ENCODE measurements at places on chromosomes 3 and 15. TPM values are rescaled to one million over a fixed set of nuclear protein-coding genes. Genes with fewer than 3 reads are reported as not detected.
A peak's percentile ranks its signal among the peaks of the same experiment; 100 is the strongest.

The WDR72 gene
- not detected for total RNA-seq

DNA sequence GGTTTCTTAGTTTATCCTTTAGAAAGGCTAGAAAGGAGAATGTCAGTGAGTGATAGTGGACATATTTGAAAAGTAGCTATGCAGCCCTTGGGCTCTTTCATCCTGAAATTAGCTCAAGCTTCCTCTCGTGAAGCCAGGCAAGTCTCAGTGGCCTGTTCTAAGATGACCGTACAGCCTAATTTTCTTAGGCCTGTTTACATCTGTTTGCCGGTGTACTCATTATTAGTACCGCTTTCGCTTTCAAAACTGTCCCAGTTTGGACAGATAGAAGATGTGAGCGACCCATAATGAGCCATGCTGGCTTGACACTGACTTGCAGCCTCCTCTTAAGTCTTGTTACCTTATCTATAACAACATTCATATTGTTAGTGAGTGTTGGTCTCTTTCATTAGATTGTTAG is 5.7 kb upstream of the ARL14 start:
- DNase-seq, result no peak
- peaks cover 2% of the 10 kb centered on the region for H3K4me1 ChIP-seq
- H3K36me3 ChIP-seq, result no peaks in the 10 kb centered on the region
- no peak overlapping the region for H3K4me3 ChIP-seq
- peaks cover 7% of the 10 kb centered on the region for H3K27me3 ChIP-seq
- H3K27ac ChIP-seq, result no peak overlapping the region

DNA sequence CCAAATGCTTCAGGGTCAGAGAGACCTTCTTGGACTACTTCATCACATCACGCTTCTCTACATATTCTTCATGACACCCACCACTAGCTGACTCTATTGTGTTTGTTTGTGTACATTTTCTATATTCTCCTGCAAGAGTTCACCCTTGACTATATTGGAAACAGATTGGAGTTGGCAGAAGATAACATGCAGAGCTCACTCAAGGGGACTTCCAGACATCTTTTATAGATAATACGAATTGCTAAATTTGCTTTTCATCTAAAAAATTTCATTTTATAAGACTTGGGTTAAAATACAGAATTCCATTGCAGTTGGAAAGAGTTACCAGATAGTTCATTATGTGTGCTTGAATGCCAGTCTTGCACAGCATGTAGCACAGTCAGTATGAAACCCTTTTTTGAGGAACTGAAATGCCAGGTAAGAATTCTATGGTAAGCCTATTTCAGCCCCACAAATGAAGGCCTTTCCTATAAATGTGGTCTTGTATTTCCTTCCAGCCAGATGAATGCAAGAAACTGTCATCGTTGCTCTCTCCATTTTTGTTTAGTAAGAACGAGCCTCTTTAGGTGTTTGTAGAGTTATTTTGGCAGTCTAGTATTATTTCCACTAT is 177.6 kb downstream of the GHSR start:
- H3K27me3 ChIP-seq, result no peaks in the 10 kb centered on the region
- H3K27ac ChIP-seq, result no peak overlapping the region
- no peak for DNase-seq
- H3K4me3 ChIP-seq, result no peak overlapping the region

- no peak overlapping the region for H3K4me3 ChIP-seq
- no peaks in the 10 kb centered on the region for H3K36me3 ChIP-seq
- no peak overlapping the region for H3K27ac ChIP-seq
These were observed 184.9 kb downstream of the ATG7 start for GRCh38 chr3:11457135-11457534.

DNA sequence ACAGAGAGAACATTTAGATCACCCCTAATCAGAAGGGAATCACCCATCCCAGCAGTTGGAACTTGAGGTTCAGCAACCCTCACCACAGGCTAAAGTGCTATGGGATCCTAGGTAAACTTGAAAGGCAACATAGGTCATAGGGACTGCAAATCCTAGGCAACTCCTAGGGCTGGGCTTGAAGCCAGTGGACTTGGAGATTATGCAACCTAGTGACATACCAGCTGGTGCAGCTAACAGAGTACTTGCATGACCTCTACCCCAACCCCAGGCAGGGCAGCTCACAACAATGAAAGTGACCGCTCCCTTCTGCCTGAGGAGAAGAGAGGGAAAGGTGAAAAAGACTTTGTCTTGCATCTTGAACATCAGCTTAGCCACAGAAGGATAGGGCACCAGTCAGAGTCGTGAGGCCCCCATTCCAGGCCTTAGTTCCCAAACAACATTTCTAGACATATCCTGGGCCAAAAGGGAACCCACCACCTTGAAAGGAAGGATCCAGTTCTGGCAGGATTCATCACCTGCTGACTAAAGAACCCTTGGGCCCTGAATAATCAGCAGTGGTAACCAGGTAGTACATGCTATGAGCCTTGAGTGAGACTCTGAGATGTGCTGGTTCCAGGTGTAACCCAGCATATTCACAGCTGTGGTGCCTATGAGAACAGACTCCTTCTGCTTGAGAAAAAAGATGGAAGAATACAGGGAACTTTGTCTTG is 37.6 kb upstream of the FBN1 start:
- peaks cover under 1% of the 10 kb centered on the region for H3K27me3 ChIP-seq
- H3K4me3 ChIP-seq, result no peak overlapping the region
- no peaks in the 10 kb centered on the region for H3K36me3 ChIP-seq
- H3K27ac ChIP-seq, result no peak overlapping the region
- no peaks in the 10 kb centered on the region for H3K4me1 ChIP-seq

DNA sequence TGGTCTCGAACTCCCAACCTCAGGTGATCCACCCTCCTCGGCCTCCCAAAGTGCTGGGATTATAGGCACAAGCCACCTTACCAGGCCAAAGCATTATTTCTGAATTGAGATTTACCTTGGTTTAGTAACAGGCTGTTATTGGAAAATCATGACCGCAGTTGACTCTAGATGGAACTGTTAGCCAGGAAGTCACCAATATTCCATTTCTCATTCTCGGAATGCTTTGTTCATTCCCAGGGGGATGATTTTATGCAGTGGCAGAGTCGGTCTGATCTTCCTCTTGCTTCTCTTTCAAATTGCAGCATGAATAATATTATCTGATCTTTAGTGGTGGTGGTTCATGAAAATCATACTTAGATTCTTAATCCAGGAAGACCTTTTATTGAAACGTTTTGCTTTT is 195.5 kb upstream of the MBNL1 start:
- no peak for DNase-seq
- H3K4me1 ChIP-seq, result peaks cover 5% of the 10 kb centered on the region
- H3K27ac ChIP-seq, result no peak overlapping the region
- no peak overlapping the region for H3K4me3 ChIP-seq

DNA sequence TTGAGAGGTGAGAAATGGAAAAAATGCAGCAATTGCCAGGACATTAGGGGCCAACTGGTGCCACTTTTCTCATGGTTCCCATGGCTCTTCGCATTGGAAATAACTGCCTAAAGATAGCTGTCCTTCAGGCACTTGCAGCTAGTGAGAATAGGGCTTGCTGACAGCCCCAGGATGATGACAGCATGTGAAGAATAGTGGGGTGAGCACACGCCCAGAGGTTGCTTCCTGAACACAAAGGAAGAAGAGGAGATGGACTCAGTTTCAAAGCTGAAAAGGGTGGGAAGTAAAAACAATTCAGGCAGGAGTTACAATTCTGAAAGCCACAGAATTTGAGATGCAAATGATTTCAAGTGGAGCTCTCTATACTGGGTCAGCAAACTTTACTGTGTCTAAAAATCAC is 45.6 kb downstream of the TNFAIP8L3 start:
- no peak overlapping the region for H3K4me3 ChIP-seq
- no peak overlapping the region for H3K27ac ChIP-seq
- peaks cover 16% of the 10 kb centered on the region for H3K27me3 ChIP-seq
- H3K36me3 ChIP-seq, result no peaks in the 10 kb centered on the region

DNA sequence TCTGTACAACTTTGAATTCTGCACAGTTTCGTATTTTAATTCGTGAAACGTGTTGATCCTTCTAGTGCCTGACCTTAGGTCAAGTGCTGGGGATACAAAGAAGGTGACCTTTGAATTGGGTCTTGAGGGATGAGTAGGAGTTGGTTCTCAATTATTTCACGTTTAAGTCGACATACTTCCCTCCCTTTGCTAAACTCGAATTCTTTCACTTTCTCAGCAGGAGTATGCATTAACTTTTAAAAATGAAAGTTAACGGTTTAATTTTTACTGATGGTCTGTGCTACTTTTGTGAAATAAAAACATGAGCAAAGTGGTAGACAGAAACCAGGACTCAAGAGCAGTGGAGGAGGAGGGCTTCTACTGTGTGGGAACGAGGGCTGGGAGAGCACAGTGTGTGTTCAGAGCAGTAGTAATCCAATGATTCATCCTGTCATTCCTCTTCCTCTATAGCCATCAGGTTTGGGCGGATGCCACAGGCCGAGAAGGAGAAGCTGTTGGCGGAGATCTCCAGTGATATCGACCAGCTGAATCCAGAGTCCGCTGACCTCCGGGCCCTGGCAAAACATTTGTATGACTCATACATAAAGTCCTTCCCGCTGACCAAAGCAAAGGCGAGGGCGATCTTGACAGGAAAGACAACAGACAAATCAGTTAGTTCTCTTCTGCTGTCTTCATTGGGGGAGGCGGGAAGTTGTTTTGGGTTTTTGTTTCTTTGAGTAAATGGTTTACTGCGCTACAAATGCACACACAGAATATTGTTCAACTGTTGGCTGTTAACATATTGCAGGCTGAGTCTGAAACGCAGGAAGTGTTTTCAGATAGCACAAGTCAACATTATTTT is 78.6 kb upstream of the TSEN2 start:
- H3K4me3 ChIP-seq, result no peak overlapping the region
- H3K27me3 ChIP-seq, result peaks cover 2% of the 10 kb centered on the region
- H3K27ac ChIP-seq, result no peak overlapping the region
- peaks cover 21% of the 10 kb centered on the region for H3K4me1 ChIP-seq

DNA sequence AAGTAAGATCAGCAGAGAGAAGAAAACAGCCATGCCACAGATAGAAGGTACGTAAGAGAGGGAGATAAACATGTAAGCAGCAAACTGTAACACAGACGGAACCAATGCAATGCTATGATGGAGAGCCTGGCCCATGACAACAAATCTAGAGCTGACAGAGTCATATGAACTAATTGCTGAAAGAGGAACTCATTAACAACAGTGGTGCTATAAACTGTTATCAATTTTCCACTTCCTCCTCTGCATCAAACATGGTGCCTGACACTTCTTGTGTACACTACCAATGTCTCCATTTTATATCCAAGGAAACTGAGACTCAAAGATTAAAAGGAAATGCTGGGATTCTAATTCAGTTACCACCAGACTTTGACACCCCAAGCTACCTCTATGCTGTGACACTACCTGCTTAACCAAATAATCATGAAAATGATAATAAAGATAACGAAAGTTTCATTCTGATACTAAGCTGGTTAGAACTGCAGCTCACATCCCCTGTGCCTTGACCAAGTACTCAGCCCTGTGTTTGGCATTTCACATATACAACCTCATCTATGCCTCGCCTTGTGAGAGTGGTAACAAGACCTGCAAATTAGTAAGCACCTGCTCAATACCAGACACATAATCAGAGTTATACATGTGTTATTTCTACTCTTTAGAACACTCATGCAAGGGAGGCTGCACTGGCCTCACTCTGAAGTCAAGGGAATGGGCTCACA is 79.3 kb downstream of the ANO10 start:
- no peak for DNase-seq
- no peak overlapping the region for H3K4me3 ChIP-seq
- H3K27ac ChIP-seq, result no peak overlapping the region
- H3K27me3 ChIP-seq, result peaks cover 4% of the 10 kb centered on the region

DNA sequence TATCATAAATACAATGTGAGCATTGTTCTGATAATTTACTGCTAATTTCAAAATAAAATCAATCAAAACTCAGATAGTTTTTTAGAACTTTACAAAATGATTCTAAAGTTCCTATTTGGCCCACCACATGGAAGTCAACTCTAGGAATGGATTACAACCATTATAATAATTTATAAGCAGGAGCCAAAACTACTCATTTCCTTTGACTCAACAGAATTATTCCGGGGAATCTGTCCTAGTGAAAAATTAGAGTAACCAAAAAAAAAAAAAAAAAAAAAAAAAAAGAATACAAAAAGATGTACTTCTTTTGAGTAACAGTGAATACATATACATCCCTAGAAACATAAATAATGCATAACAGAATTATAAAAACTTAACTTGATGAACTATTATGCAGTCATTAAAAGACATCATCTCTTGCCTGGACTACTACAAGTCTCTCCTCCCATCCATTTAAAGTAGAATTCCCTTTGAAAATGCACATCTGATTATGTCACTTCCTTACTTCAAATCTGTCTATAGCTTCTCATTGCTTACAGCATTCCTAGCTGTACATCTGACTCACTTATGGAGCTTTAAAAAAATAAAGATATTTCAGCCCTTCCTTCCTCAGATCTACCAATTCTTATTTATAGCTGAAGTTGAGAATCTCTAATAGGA is 43.4 kb downstream of the HDGFL3 start:
- DNase-seq, result no peak
- H3K27ac ChIP-seq, result peak overlapping the region; percentile 63
- peak overlapping the region; percentile 28 for H3K4me3 ChIP-seq
- H3K27me3 ChIP-seq, result peaks cover 19% of the 10 kb centered on the region
- peaks cover 20% of the 10 kb centered on the region for H3K36me3 ChIP-seq
- H3K4me1 ChIP-seq, result peaks cover 20% of the 10 kb centered on the region

DNA sequence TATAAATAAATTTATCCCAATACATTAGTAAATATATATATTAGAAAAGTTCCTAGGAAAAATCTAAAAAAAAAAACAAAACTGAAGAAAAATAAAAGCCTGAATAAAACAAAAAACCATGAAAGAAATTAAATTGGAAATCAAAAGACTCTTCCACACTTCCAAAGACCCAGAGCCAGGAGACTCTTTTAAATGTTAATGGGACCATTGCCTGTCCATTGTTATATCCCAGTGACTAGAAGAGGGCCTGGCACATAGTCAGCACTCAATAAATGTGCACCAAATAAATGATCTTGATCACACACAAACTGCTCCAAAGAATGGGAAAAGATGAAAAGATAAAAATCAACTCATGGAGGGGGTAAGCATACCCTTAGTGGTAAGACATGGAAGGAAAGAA is 51.3 kb upstream of the CLDN18 start:
- no peak overlapping the region for H3K4me3 ChIP-seq
- H3K36me3 ChIP-seq, result no peaks in the 10 kb centered on the region
- H3K4me1 ChIP-seq, result no peaks in the 10 kb centered on the region

- H3K27ac ChIP-seq, result no peak overlapping the region
- no peak for DNase-seq
- H3K27me3 ChIP-seq, result no peaks in the 10 kb centered on the region
- no peaks in the 10 kb centered on the region for H3K36me3 ChIP-seq
- H3K4me1 ChIP-seq, result peaks cover 2% of the 10 kb centered on the region
These were observed 249.1 kb downstream of the OTOL1 start for GRCh38 chr3:161745741-161746140.

DNA sequence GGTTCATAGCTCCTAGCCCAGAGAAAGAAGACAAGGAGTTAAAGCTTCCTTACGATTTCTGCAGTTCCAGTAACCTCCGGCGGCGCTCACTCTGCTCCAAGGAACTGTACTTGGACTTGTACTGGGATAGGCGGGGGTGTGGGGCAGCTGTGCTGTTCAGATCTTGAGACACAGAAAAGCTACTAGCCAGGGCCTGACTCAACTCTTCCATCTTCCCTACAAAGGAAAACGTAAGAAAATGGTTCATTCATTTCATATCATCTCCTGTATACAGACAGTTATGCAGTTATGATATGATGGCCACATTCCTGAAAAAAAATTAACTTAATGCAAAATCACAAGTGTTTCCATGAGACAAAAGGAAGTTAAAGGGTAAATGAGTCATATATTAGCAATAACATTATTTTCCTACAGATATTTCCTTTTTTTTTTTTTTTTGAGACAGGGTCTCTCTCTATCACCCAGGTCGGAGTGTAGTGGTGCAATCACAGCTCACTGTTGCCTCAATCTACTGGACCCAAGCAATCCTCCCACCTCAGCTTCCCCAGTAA is 4.6 kb downstream of the SNUPN start:
- no peak for DNase-seq
- peak overlapping the region; percentile 86 for H3K27ac ChIP-seq
- peaks cover 25% of the 10 kb centered on the region for H3K4me1 ChIP-seq
- peak overlapping the region; percentile 39 for H3K4me3 ChIP-seq
- no peaks in the 10 kb centered on the region for H3K27me3 ChIP-seq

Measured in activated T-helper 2 cell treated with anti-CD3 and anti-CD28 coated beads, Interferon-gamma antibody, Interleukin-2, Interleukin-4, amounts not matched to agents 10 μg/mL and 5 μg/mL and 100 μg/mL, durations not matched to agents 14 hours and 24 hours and 36 hours (primary cell).